OCI-M1 (cell line): ENCODE measurements at places on chromosomes 7 and 10.
A peak's percentile ranks its signal among the peaks of the same experiment; 100 is the strongest.

DNA sequence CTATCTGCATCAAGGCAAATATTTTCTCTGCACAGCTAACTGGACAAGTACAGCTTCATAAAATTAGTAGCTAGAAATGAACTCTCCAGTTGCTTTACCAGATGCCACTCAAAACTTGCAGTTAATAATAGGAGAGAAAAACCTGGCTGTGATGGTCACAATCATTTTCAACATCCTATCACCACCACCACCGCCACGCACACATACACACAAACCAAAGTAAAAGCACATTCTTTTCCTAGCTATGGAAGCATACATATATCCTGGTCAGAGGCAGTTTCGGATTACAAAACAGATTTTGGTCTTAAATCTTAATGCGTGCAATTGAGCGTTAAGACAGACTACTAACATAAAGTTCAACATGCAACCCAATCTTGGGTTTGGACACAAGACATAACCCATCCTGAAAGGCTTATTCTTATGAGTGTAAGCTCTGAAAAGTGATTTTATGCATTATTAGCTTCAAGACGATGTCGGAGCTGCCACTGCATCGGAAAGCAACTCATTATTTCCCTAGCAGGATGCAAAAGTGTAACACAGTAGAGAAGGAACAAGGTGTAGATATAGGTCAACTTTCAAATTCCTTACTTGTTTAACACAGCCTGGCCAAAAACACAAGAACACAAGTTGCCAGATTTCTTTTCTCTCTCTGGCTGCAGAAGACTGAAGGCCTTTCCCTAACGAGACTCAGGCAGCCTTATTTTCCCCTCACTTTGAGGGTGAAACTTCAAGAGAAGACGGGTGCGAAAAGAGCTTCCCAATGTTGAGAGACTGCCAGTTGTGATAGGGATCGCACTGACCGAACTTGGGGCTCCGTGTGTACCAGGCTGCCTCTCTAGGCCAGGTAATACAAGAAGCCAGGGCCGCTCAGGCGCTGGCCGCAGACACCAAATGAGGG is 1.2 kb downstream of the CACUL1 start:
- DNase-seq: peak; percentile 58

DNA sequence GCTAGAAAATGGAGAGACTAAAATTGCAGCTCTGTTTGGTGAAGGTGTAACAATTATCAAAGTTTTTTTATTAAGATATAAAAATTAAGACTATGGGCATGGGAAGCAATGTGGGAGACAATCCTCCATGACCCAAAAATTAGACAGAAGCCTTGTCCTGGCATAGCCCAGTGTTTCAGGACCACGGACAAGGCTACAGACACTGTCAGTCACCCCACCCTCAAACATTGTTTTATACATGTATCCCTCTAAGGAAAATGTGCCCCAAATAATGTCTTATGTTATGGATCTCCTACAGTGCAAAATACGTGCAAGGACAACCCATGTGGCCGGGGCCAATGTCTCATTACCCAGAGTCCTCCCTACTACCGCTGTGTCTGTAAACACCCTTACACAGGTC is 24.0 kb downstream of the HABP2 start:
- peak; percentile 30 for DNase-seq

DNA sequence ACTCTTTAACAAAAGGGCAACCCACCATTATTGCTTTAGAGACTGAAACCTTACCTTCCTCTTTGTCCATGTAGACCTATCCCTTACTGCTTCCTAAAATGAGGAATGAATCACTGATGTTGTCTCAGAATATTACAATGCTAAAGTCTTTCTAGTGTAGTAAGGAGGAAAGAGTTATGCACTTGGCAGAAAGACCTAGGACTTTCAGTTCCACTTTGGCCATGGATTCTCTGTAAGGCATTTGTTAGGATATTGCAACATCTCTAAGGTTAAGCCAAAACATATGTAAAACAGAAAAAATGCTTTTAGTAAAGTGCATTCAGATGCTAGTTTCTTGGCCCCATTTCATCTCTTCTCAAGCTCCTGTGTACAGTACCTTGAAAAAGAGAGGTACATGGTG is 230.9 kb downstream of the PARD3 start:
- no peak for DNase-seq

- no peak for DNase-seq
Measured at GRCh38 chr10:119129721-119130120, 25.8 kb downstream of the DENND10 start.

DNA sequence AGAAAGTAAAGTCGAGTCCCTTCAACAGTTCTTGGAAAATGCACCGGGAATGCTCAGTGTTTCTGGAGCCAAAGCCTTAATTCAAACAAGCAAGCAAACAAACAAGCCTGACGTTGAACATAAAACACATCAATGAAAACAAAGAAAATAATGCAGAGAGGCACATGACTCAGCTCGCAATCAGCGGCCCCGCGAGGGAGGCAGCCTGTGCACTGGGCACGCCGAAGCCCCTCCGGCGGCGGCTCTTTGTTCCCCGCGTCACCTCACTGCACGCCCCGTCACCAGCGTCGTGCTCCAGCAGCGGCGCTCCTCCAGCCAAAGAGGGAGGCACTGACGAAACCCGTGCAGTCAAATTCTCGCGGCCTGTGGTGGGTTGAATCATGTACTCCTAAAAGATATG is 151.5 kb downstream of the DNAJB6 start:
- no peak for DNase-seq
